Activated CD4-positive, CD25-positive, alpha-beta regulatory T cell treated with anti-CD3 and anti-CD28 coated beads, Interleukin-2, amount 50 U/mL, for 16 hours (primary cell): ENCODE measurements at places on chromosomes 2 and 18.

DNA sequence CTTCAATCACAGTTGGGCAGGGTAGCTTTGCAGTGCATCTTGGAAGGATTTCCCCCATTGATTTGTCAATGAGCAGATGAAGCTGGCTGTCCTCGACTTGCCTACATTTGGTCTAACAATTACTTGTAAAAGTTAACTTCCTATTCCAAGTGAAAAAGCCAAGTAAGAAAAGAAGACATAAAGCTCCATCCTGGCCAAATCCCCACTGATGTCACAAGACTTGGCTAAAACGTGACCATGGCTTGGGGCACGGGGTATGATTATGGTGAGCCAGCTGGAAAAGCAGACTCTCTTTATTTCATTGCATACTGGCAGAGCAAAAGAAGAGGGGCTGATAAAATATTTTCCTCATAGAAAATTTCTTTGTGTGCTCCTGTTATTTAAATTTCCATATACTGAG lies 25.4 kb upstream of the PID1 start:
- no peak for DNase-seq

GRCh38 chr2:2758793-2759367 lies 427.8 kb upstream of the MYT1L start:
- DNase-seq = no peak

- no peak for DNase-seq
Measured at GRCh38 chr2:23475473-23475872, 90.5 kb downstream of the KLHL29 start.

GRCh38 chr18:49274188-49274714 lies 186.2 kb downstream of the DYM start:
- DNase-seq = no peak

DNA sequence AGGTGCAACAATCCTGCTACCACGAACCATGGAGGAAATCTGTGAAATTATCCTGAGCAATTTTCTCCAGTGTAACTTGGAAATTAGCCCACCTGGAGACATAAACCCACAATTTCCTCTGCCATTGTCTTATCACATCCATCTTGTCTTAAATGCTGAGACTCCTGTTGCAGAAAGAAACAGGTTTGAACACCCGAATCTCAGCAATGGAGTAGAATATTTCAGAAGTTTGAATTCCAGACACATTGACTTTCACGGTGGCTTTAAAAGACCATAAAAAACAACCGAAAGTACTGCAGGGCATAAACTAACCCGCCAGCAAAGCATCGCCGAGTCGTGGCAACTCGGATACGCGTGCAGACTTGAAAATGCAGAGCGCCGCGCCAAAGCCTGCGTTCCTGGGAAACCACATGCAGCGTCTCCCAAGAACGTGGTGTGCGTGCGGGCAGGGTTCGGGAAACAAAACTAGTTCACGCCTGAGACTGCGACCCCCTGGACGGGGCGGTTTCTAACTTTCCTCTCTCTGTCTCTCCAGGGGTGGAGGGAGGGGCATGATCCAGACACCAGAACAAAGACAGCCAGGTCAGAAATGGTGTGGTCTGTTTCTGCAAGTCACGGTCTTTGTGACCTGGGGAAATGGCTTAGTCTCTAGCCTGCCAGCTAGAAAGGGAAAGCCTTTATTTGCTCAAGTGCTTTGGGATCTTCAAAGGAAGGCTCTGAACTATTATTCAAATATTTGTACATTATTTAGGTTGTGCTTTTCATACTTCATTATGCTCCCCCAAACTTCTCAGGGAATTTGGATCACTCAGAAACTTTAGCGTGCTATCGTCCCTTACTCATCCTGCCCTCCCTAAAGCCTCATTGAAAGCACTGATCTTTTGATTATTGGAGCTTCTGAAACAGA lies 26.9 kb upstream of the KCTD1 start:
- DNase-seq = no peak

GRCh38 chr18:62389761-62390481 lies 64.8 kb downstream of the TNFRSF11A start:
- no peak for DNase-seq

GRCh38 chr2:121372721-121373353 lies 87.8 kb upstream of the TFCP2L1 start:
- DNase-seq = no peak

GRCh38 chr2:48232351-48232750 lies 297.6 kb upstream of the STON1 start:
- DNase-seq = no peak

- no peak for DNase-seq
Measured at GRCh38 chr2:70062270-70062669, 25.0 kb upstream of the PCBP1 start.
